ENCODE measurements at places on chromosomes 12 and 14.

- no peak for DNase-seq
Measured at GRCh38 chr14:58598028-58598803, 39.5 kb upstream of the DACT1 start.

DNA sequence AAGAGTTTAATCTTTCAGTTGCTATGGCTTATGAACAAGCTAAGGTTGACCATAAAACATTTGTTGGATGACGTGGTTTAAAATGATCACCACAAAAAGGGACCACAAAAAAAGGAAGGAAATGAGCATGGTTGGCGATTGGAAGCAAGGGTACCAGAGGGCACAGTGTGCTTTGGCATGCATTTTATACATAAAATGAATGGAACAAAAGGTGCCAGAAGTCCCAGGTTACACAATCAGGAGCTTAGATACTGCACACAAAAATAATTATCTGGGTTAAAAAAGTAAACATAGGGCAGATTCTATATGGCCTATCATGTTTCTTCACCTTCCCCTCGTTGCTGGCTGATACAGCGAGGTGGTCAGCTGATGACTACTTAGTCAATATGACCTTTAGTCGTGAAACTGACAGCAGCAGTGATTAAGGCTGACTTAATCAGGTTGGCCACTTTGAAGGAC is 50.7 kb downstream of the ZC3H14 start:
- DNase-seq, result no peak

DNA sequence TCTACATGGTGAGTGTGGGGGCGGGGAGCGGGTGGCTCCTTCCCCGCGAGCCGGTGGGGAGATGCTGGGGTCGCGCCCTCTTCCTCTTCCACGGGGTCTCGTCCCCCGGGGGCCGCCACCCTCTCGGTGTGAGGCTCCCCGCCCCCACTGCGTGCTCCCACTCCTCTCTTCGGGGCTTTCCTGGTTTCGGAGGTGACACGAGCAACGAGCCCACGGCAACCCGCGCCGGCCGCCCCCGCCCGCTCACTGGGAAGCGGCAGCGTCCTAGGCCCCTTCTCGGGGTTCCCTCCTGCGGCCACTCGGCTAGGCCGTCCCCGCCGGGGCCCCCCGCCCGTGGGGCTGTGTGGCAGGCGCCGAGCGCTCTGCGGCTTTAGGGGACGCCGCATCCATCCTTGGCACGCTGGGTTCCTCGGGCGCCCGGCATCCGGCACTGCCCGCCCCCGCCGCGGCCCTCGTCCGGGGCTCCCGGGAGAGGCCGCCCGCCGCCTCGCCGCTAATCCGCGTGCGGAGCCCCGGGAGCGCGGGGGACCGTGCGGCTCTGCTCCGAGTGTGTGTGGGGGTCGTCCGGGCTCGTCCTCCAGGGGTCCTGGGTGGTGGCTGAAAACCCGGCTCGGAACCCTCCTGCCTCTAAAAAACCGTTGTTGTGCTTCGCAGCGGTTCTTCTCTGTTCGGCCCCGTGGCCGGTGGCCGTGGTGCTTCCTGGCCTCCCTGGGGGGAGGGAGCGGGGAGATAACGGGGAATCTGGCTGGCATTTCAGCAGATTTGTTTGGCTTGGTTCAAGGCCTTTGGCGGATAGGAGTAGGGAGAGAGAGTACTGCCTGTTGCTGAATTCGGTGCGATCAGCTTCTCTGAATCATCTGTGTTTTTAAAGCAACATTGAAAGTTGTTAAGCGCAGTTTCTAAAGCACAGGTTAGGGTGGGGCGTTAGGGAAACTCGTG is 1.0 kb downstream of the PCNX1 start:
- DNase-seq, result peak; percentile 62

DNA sequence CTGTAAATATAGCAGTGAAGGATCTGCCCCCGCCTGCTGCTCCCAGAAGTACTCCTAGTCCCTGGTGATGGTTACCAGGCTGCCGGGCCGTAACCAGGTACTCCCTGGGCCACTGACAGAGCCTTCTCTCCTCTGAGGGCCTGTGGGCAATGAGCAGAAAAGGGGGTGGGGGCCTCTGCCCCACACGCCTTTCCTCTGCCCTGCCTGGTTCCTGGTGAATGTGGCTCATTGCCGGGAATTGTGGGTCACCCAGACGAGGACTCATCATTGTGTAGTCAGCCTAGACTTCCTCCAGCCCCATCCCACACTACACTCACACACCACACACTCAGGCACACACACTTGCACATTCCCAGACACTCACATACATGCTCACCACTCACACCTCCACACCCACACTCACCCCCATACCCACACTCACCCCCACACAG is 35.7 kb upstream of the ACTN1 start:
- DNase-seq, result no peak

GRCh38 chr14:101791919-101792572 is 30.5 kb downstream of the PPP2R5C start:
- DNase-seq, result no peak

GRCh38 chr12:126537961-126538530 is 1472.8 kb downstream of the AACS start:
- DNase-seq, result no peak

GRCh38 chr14:34911209-34912150 is 36.3 kb upstream of the BAZ1A start:
- DNase-seq, result no peak

- DNase-seq, result no peak
Measured at GRCh38 chr12:62933602-62934238, 1.2 kb downstream of the PPM1H start.

- peak; percentile 23 for DNase-seq
Measured at GRCh38 chr12:29148596-29148910, 525 bp upstream of the FAR2 start.

GRCh38 chr12:117036046-117036445 is 63.2 kb downstream of the TESC start:
- no peak for DNase-seq

DNA sequence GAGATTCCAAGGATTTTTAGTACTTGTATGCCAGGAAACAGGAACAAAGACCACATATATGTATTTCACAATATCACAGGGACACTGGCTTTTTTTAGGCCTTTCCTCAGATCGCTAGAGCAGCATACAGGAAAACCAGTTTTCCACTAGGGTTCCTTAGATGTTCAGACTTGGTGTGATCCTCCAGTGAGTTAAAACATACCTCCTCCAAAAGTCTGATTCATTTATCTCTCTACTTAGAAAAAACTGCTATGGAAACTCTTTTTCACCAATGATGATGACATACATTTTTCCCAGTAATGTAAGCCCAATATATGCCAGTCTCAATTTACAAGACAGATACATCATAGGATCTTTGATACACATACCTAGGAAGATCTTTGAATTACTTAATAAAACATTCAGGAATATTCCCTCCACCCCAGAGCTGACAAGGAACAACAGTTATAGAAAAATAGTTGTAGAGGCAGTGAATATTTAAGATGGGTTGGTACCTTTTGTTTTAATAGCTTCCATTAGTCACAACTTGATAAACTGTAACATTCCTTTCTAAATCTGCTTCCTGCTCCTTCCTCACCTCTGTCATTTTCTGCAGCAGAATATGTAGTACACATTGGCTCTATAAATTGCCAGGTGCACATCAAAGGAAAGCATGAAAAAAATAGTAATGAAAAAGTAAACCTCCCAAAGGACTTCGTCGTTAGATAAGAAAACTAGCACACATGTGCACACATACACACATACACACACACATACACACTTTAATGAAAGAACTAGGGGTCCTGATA is 27.5 kb downstream of the BCAT1 start:
- no peak for DNase-seq

GRCh38 chr12:43148691-43149090 is 403.3 kb downstream of the ADAMTS20 start:
- no peak for DNase-seq

DNA sequence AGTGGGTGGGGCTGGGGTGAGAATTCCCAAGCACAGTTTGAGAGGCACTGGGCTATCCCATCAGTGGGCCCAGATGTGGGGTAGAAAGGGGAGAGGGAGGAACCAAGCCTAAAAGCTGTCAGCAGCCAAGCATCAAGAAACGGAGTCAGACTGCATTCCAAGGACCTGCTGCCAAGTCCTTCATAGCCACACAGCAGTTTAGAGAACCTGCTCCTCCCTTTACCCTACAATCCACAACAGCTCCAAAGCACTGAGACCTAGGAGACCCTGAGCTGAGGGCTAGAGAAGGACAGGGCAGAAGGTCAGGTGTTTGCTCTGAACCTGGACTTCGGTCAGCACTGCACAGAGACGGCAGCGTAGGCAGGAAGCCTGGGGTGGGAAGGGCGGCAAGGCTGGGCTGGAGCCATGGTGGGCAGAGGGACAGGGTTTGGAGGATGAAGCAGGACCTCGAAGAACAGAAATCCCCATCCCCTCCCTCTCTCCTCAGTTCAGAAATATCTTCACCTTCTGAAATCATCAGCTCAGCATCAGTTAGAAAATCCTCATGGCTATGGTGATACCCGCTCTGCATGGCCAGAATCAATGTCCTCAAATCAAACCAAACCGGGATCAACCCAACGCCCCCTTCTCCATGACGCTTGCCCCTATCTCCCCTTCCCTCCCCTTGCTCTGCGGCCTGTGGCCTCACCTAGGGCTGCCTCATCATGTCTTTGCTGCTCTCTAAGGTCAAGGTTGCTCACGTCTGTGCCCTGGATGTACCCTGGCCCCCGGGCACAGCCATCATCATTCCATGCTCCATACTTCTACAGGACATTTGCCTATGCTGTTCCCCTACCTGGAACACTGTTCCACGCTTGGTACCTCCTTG is 12.9 kb upstream of the SERPINA4 start:
- no peak for DNase-seq

DNA sequence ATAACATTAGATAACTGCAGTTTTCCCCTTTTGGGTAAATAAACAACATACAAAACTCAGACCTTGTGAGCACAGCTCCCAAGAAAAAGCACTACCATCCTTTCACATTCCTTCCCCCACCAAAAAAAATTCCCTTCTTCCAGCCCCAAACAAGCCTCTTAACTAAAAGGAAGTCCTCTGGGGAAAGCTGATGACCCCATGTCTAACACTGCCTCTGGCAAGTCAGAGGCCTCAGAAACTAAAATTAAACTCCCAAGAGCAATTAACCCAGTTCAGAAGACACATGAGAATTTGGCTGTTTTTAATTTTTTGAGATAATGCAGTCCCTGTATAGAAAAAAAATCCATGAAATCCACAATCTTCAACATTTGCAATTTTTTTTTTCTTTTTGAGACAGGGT is 127.7 kb downstream of the SPTSSA start:
- no peak for DNase-seq

GRCh38 chr12:40989785-40990184 is 198.3 kb upstream of the PDZRN4 start:
- no peak for DNase-seq

- no peak for DNase-seq
Measured at GRCh38 chr12:2208837-2209635, 156.2 kb downstream of the CACNA1C start.

GRCh38 chr12:95336387-95337067 is 118.9 kb downstream of the VEZT start:
- DNase-seq, result no peak

DNA sequence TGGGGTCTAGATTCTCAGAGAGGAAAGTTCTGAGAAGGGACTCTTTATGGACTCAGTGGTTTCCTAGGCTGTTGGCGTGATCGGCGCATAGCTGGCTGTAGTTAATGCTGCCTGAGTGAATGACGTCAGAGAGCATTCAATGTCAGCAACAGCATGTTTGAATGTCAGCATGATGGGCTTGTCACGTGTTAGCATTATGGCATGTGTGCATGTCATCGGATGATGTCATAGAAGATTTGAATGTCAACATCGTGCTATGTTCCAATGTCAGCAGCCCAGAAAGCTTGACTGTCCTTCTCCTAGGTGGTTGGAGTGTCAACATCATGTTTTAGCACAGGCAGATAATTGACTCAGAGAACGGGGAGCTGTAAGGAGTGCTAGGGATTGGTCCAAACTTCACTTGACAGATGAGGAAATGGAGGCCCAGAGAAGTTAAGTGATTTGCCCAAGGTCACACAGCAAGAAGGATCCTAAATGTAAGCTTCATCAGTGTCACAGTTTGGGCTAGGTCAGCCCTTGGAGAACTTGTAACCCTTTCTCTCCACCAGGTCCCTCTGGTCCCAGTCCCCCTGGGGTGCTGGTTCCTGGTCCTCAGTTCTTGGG is 45.5 kb downstream of the MVK start:
- DNase-seq, result no peak

- no peak for DNase-seq
Measured at GRCh38 chr14:53915364-53916014, 41.1 kb downstream of the BMP4 start.

DNA sequence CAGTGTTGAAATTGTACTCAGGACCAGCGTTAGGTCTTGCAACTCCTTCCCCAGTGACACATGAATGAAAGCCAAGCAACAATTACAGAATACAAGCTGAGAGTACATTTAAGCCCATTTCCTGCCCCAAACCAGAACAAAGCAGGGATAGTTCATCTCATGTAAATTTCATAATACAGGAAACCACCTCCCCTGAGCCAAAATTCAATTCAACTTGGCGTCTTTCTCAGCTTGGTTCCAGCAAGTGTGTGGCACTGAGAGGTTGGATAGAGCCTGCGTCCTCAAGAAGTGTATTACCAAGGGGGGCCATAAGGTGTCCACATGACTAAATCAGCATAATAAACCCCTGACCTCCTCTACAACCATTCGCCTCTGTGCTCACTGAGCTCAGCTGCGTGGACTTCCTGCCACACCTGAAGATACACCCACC is 278.9 kb upstream of the CRY1 start:
- peak; percentile 45 for DNase-seq

DNA sequence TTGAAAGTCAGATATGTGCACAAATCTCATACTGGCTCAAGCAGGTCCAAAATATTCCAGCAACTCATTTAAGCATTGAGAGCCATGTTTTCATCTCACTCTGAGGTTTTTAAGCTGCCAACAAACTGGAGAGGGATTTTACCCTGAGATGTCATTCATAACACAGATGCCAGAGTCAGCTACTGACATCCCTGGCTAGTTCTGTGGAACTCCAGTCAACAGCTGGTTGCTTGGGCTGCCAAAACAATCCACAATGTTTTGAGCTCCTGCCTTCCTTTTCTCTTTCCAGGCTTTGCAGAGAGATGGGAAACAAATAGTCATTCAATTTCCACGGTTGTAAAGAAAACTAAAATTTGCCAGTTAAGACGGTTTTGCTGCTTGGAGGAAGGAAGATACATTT is 621.2 kb upstream of the FBXO33 start:
- no peak for DNase-seq

- no peak for DNase-seq
Measured at GRCh38 chr12:2358986-2359658, 306.3 kb downstream of the CACNA1C start.

GRCh38 chr14:85731186-85731585 is 201.2 kb downstream of the FLRT2 start:
- no peak for DNase-seq

- DNase-seq, result no peak
Measured at GRCh38 chr12:61993734-61994345, 266.4 kb upstream of the USP15 start.

DNA sequence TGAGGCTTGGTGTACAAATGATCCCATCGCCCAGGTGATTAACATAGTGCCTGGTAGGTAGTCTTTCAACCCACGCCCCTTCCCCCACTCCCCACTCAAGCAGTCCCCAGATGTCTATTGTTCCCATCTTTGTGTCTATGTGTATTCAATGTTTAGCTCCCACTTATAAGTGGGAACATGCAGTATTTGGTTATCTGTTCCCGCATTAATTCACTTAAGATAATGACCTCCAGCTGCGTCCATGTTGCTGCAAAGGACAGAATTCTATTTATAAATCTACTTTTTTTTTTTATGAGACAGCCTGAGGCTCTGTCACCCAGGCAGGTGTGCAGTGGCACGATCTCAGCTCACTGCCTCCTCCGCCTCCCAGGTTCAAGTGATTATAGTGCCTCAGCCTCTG is 15.7 kb downstream of the SPX start:
- no peak for DNase-seq

GRCh38 chr12:24902511-24903328 is 46.2 kb downstream of the BCAT1 start:
- peak; percentile 69 for DNase-seq

GRCh38 chr14:31419179-31419966 is 977 bp downstream of the HEATR5A start:
- DNase-seq, result no peak
